ENCODE measurements at places on chromosomes 5 and 9. TPM values are rescaled to one million over a fixed set of nuclear protein-coding genes. Genes with fewer than 3 reads are reported as not detected.

HCN1 gene
- 0.21 TPM for total RNA-seq

CCNH gene
- 62.4 TPM for total RNA-seq

OR13F1 gene
- total RNA-seq: not detected

DNAJC25 gene
- total RNA-seq: 10.9 TPM

DNA sequence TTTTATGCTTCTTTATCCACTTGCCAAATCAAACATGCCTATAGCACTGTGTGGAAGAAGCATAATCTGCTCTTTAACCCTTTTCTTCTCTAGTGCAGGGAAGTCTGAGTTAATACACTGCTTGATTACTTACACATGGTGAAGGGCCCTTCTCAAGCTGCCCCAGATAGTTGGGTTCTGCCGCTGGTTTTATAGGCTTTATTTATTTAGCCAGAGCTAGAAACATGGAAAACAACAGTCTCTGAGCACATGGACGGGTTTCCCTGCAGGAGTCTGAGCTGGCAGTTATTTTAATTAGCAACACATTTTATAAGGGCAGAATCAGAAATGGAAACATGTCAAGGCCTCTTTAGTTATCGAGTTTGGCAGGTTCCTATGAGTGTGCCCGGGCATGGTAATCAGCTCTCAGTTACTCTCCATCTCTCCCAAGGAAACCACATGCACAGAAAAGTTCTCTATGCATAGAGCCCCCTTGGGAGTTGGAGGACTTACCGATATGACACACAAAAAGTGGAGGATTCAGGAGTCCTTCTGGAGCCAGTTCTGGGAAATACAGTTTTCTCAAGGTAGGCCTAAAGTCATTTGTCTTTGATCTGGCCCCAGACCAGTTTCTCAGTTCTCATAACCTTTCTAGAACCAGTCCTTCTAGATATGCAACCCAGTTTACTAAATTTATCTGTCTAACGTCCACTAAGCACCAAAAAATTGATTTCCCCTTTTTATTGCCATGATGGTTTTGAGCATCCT, 564.8 kb downstream of the ACTL7B start:
- DNase-seq: no peak

- no peak for DNase-seq
These were observed 94.7 kb downstream of the KLHL3 start for GRCh38 chr5:137641148-137641547.

- DNase-seq: peak; percentile 14
These were observed 186.2 kb downstream of the PLK2 start for GRCh38 chr5:58273711-58274110.

DNA sequence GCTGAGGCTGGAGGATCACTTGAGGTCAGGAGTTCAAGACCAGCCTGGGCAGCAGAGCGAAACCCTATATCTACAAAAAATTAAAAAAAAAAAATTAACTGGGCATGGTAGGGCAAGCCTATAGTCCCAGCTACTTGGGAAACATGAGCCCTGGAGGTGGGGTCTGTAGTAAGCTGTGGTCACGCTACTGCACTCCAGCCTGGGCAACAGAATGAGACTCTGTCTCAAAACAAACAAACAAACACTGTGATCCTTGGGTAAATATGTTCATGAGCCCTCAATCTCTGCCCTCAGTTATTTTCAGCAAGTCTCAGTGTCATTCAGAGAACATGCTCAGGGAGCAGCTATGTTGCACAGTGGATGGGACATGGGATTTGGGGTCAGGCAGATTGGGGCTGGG, 76.2 kb downstream of the PTTG1 start:
- DNase-seq: no peak

Measured in tongue (tissue), 3 donors.